ENCODE measurements at places on chromosomes 5 and 9.

DNA sequence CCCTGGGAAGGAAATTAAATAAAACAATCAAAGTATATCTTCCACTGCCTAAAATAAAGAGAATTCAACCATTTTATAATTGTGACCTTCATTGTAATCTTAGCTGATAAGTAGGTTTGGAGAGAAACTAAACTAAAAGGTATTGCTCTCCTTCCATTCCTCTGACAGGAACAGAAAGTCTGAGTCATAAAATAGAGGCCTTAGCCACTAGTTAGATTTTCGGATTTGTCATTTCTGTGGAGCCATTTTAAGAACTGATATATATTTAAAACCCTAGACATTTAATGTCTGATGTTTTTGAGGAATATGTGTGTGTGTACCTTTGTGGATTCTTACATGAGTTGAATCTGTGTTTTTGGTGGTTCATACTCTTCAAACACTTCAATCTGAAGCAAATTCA, 11.8 kb upstream of the TMC1 start:
- no peak for DNase-seq

DNA sequence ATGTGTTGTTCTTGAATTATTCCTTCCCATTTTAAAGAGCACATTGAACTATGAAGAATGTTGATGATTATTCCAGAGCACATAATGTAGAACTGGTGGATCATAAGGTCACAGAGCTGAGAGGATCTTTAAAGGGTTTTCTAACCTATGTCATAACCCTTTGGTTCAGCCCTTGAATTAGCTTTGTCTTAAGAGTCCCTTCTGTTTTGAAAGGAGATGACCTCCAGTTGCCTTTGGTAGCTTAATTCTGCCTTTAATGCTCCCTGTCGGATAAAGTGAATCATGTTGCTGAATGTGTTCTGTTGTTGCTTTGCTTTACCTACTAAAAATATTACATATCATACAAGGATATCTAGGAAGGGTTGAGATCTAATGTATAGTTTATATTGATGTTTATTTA, 99.1 kb upstream of the PRRC1 start:
- DNase-seq: no peak

- DNase-seq: no peak
Observed at GRCh38 chr9:125470189-125470588, 208.6 kb downstream of the GAPVD1 start.

- DNase-seq: no peak
Observed at GRCh38 chr5:145668714-145669113, 166.4 kb downstream of the PRELID2 start.

- DNase-seq: no peak
Observed at GRCh38 chr5:81843845-81844244, 92.9 kb upstream of the SSBP2 start.

DNA sequence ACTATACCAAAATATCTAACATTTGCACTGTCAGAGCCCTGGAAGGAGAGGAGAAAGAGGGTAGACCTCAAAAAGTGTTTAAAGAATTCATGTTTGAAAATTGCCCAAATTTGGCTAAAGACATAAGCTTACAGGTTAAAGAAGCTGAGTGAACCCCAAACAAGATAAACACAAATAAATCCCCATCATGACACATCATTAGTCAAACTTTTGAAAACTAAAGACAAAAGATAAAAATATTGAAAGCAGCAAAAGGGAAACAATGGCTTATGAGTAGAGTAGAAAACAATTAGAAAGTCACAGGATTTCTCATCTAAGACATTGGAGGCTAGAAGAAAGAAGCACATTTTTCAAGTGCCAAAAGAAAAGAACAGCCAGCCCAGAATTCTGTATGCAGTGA, 6.1 kb upstream of the UBLCP1 start:
- DNase-seq: no peak

- no peak for DNase-seq
Observed at GRCh38 chr5:123180676-123181393, 91.8 kb downstream of the PRDM6 start.

DNA sequence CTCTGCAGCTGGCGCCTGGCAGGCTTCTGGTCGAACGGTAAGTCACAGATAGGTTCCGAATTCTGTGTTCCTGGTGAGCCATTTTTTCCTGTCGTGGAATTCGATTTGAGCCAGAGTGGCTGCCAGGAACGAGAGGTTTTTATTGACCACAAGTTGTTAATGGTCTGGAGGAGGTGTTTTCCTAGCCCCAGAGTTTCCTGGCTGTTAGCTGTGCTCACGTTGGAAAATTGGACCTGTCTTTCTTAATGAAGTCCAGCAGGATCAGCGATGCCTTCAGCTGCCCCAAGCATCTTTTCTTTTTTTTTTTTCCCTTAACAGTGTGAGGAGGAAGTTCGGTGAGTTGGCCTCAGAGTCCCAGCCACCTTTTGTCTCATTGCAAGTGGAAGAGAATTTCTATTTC, 62.9 kb downstream of the COL5A1 start:
- no peak for DNase-seq

DNA sequence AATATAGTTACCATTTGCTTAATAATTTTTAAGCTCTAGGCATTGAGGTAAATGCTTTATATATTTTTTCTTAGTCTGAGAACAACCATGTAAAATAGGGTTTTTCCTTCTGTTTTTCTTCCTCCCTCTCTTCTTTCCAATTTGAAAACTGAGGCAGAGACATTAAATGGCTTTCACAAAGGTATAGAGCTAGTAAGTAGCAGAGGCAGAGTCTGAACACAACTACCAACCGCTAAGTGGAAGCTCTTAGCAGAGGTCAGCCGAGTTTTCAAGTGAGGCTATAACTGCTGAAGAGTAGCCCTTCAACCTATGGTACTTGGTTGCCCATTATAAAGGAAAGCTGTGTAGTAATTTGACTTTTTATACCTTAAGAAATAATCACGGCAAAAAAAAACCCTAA, 187.1 kb downstream of the MEF2C start:
- DNase-seq: no peak

DNA sequence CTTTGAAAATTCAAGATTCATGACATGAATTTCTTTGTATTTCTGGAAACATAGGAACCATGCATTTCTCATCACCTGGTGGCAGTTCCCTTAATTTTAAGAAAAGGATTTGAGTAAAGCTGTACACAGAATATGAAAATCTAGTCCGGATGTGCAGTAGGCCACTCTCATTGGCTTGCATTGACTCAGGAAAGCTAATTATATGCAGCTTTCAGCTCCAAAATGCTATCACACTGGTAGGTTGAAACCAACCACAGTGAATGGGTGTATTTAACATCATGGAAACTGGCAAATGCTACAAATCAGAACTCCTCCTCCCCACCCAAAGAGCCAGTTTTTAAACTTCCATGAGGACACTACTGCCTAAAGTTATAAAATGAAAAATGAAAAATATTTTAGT, 161.6 kb upstream of the FBXL17 start:
- DNase-seq: no peak

GRCh38 chr9:27800159-27800558, 226.9 kb upstream of the C9orf72 start:
- DNase-seq: no peak

GRCh38 chr5:180468732-180469585, 25.2 kb upstream of the CNOT6 start:
- DNase-seq: no peak

DNA sequence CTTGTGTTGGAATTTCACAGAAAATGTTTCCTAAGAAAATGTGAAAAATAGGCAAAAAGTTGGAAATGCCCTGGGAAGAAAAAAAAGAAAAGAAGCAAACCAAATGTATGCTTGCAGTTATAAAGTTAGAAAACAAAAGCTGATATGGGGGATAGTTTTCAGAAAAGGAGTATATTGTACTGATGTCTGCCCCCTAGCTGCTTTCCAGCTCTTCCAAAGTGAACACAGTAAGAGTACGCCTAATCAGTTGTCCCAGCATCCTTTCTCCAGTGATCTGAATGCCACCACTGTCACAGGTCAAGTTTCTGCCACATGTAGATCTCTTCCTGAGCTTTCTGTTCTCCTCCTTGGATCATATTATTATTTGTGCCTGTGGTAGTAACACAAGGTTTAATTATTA, 5.8 kb downstream of the TYRP1 start:
- DNase-seq: no peak

GRCh38 chr5:131634666-131634995, 398 bp downstream of the RAPGEF6 start:
- DNase-seq: peak; percentile 17

DNA sequence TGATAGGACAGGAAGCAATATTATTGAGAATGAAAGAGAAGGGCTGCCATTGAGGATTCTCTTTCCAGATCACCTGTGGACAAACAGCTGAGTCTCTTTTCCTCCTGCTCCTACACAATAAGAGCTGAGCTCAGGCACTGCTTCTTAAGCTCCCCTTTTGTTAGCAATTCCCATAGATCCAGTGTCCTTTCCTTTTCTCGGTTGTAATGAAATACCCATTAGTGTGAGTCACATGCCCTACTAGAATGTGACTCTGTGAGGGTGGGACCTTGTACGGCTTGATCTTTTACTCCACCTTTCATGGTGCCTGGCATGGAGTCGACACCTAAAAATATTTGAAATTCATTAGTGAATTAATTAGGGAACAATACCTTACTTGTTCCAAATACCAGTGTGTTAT, 269.2 kb downstream of the NR3C1 start:
- DNase-seq: no peak

- DNase-seq: no peak
Observed at GRCh38 chr5:20300110-20300509, 312.1 kb upstream of the CDH18 start.

DNA sequence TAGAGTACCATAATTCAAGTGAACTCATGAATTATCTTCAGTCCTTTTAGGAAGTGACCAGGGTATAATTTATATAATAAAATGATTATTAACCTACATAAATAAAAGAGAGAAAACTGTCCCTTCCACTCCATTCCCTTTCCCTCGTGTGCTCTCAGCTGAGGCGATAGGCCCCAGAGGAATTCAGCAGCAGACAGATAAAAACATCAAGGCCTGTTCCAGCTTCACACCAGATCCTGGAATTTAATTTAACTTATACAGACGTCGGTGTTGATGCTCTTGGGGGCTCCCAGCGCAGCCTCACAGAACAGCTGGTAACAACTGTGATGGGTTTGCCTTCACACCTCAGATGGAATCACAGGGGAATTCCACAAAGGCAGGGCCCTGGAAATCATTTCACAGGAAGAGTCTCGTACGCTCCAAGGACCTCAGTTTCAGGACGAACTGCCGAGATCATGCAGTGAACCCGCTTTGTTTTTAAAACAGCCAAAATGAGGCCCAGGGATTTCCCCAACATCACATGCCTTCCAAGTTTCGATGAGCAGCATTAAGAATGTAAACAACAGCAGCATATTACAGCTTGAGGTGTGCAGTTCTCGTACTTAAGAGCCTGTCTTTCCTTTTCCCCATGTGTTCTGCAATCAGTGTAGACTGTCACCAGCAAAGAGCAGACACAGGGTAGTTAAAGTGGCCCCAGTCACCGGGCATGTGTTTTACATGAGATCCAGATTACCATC, 73.6 kb upstream of the ALDH1B1 start:
- DNase-seq: no peak

DNA sequence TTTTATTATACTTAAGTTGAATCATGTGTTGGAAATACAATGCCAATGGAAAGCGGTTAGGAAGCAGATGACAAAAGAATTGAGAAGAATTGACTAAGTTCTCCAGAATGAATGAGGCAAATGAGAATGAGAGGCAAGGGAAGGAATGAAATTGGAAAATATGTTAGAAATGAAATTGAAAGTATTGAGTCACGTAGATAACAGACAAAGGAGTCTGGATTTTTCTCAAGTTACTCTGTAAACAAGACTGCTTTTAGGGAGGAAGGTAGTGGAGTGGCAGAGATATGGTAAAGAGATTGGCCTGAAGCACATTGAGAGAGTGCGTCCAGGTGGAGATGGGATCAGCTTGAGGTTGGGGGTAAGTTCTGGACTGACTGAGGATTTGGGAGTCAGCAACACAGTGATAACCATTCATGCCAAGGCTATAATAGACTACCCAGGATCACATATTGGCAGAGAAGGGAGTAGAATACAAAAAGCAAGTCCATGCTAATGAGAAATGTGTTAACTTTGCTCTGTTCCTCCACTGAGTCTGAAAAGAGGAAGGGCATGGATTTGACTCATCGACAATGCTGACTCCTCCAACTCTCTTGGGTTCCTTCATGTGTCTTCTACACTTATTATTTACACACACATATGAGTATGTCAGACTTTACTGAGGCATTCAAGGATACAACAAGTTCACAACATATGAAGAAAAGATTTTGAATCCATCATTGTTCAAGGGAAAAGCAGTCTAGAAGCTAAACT, 814.2 kb upstream of the ZNF608 start:
- DNase-seq: no peak

DNA sequence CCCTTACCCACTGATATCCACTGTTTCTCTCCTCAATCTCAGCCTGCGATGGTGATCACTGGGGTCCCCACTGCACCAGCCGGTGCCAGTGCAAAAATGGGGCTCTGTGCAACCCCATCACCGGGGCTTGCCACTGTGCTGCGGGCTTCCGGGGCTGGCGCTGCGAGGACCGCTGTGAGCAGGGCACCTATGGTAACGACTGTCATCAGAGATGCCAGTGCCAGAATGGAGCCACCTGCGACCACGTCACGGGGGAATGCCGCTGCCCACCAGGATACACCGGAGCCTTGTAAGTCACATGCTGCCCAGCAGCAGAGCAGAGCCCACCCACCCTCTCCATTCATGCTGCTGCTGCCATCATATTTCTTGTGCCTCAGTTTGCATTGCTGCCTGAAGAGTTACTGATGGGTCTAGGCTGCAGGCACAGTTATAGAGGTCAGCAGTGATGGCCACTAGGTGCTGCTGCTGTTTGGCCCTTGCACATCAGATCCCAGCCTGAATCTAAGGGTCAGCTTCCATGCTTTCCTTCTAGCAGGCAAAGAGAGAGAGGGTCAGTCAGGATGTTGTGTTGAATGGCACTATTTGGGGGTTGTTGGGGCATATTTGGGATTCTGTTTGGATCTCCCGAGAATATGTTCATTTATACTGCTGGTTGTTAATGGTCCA, 106.0 kb downstream of the MEGF10 start:
- DNase-seq: no peak

DNA sequence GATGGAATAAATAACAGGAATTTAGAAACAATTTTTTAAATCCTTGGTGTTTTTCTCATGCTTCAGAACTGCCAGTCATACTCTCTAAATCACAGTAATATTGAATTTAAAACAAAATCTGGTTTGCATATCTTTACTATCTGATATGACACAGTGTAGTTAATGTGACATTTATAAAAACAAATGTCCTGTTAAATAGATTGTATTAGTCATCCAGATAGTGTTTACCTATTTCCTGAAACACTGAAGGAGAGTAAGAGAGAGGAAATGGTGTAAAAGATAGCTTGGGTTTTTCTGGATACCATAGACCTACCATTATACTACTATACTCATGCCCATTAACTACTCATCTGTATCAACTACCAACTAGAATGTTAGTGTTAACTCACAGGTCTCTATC, 292.3 kb downstream of the MAN2A1 start:
- no peak for DNase-seq

DNA sequence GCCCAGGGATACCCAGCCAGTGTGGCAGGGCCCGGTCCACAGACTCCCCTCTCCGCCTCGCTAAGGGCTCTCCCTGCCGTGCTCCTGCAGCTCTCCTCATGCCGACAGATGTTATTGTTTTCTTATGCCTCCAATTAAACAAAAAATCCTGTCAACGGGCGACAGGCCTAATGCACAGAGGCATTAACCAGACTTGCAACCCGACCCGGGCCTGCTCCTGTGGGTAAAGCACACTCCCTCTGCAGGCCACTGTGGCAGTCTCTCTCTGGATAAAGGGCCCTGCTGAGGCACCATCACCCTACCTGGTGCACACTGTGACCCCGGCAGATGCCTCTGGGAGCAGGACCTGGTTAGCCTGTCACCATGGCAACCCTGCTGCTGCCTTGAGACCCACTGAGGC, 27.5 kb upstream of the HAND1 start:
- DNase-seq: no peak

- no peak for DNase-seq
Observed at GRCh38 chr5:109987355-109987754, 297.6 kb downstream of the MAN2A1 start.
